ENCODE measurements at places on chromosomes 1 and 21. TPM values are rescaled to one million over a fixed set of nuclear protein-coding genes. Genes with fewer than 3 reads are reported as not detected.

Gene SHISAL2A
- total RNA-seq: not detected

Gene INKA2
- 1.3 TPM for total RNA-seq

Gene ENAH
- 113 TPM for total RNA-seq

Gene CELA3B
- not detected for total RNA-seq

Gene CCDC190
- total RNA-seq: not detected

Gene CLCA1
- not detected for total RNA-seq

DNA sequence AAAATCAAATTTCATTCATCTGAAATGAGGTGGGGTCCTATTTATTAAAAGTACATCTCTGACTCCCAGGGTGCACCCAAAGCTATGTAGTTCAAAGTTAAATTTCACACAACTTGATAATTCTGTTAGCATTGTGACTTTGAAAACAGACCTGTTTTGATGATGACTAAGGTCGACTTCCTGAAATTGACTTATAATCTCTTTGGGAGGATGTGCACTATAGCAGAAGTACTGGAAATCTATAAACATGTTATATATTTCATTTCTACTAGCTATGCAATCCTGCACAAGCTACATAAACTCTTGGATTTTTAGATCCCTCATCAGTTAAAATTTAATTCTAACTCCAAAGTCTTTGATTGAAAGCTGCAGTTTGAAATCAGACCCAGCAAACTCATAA, 507.6 kb downstream of the NEGR1 start:
- H3K27ac ChIP-seq: no peak overlapping the region
- no peaks in the 10 kb centered on the region for H3K36me3 ChIP-seq
- no peaks in the 10 kb centered on the region for H3K27me3 ChIP-seq
- DNase-seq: no peak

DNA sequence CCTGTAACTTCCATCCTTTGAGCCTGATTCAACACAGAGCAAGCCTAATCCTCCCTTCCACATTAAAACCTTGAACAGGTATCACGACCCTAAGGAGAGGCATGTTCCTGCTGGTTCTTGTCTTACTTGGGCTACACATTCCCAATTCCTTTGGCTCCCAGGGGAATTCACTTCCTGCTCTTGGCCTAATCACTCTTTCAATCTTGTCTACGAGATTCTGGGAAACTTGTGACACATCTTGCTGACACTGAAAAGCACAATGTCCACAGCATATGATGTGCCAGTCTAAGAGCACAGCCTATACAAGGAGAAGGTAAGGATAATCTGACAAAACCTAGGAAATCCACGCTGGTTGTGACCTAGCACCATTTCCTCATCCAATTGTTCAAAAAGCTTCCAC, 163.9 kb downstream of the GABPA start:
- peak; percentile 13 for DNase-seq
- peaks cover 4% of the 10 kb centered on the region for H3K36me3 ChIP-seq
- H3K27me3 ChIP-seq: no peaks in the 10 kb centered on the region
- 0 out of 2 replicates have a peak, but pooled peaks cover 6% of the 10 kb centered on the region for H3K4me1 ChIP-seq
- no peak overlapping the region for H3K4me3 ChIP-seq

- H3K27ac ChIP-seq: peak overlapping the region; percentile 96
- peaks cover 31% of the 10 kb centered on the region for H3K4me1 ChIP-seq
- H3K36me3 ChIP-seq: no peaks in the 10 kb centered on the region
- peak overlapping the region; percentile 36 for H3K4me3 ChIP-seq
- H3K27me3 ChIP-seq: no peaks in the 10 kb centered on the region
These were observed 36.6 kb upstream of the SLC44A3 start for GRCh38 chr1:94783342-94784189.

GRCh38 chr1:35453031-35453430, 104.2 kb downstream of the KIAA0319L start:
- DNase-seq: no peak
- no peak overlapping the region for H3K4me3 ChIP-seq
- no peaks in the 10 kb centered on the region for H3K27me3 ChIP-seq

- DNase-seq: peak; percentile 86
- peak overlapping the region; percentile 71 for H3K27ac ChIP-seq
These were observed 45.9 kb upstream of the NRDC start for GRCh38 chr1:51924455-51924854.

DNA sequence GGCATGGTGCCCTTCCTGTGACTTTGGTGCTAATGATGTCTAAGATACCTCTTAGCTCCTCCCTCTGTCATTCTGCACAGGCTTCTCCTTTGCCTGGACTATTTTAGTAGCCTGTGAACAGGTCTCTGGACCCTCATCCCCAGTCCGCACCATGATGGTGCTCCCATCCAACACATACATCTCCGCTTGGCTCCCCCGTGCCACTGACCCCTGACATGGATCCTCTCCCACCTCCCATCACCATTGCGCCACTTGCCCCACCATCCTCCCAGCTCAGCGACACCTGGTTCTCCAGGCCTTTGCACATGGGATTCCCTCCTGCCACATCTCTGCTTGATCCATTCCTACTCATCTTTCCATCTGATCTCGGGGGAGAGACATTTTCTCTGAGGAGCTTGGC, 33.9 kb downstream of the RUNX3 start:
- no peaks in the 10 kb centered on the region for H3K27me3 ChIP-seq
- no peak overlapping the region for H3K4me3 ChIP-seq
- H3K27ac ChIP-seq: no peak overlapping the region
- H3K4me1 ChIP-seq: no peaks in the 10 kb centered on the region
- H3K36me3 ChIP-seq: no peaks in the 10 kb centered on the region

DNA sequence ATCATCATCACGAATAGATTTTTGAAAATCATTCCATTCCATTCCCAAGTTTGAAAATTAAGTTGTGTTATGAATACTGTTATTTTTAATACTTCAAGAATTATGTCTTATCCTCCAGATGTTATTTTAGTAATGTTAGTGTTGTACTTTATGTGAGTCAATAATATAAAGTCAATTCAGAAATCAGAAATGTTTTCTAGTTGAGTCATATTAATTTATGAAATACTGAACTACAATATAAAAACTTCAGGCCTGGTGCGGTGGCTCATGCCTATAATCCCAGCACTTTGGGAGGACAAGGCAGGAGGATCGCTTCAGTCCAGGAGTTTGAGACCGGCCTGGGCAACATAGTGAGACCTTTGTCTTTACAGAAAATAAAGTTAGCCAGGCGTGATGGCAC, 38.4 kb upstream of the GPR25 start:
- no peaks in the 10 kb centered on the region for H3K27me3 ChIP-seq
- H3K4me1 ChIP-seq: peaks cover 22% of the 10 kb centered on the region
- no peak overlapping the region for H3K27ac ChIP-seq
- DNase-seq: peak; percentile 10
- H3K4me3 ChIP-seq: no peak overlapping the region

DNA sequence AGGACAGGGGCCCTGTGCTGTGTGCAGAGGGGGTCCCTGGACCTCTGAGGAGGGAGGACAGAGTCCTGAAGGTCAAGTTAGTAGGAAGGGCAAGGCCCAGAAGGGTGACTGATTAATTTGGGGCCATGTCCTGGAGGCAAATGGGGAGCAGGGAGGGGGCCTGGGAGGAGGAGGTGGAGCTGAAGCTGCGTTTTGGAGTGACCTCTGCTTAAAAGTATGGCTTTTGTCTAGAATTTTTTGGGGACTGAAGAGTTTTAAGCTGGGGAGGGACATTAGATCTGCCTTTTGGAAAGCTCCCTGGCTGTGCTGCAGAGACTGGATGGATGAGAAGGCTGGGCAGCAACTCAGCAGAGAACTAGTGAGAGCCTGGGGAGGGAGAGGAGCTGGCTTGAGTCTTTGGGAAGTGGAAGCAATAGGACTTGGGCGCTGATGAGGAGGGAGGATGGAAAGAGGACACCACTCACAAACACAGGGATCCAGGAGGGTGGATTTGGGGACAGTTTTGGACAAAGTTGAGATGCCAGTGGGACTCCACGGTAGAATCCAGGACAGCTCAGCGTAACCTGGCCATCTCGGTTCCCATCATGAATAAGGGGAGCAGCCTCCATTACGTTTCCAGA, 52.9 kb downstream of the ACBD3 start:
- no peaks in the 10 kb centered on the region for H3K27me3 ChIP-seq
- H3K4me1 ChIP-seq: peaks cover 7% of the 10 kb centered on the region
- no peak overlapping the region for H3K27ac ChIP-seq
- H3K36me3 ChIP-seq: no peaks in the 10 kb centered on the region
- H3K4me3 ChIP-seq: no peak overlapping the region

DNA sequence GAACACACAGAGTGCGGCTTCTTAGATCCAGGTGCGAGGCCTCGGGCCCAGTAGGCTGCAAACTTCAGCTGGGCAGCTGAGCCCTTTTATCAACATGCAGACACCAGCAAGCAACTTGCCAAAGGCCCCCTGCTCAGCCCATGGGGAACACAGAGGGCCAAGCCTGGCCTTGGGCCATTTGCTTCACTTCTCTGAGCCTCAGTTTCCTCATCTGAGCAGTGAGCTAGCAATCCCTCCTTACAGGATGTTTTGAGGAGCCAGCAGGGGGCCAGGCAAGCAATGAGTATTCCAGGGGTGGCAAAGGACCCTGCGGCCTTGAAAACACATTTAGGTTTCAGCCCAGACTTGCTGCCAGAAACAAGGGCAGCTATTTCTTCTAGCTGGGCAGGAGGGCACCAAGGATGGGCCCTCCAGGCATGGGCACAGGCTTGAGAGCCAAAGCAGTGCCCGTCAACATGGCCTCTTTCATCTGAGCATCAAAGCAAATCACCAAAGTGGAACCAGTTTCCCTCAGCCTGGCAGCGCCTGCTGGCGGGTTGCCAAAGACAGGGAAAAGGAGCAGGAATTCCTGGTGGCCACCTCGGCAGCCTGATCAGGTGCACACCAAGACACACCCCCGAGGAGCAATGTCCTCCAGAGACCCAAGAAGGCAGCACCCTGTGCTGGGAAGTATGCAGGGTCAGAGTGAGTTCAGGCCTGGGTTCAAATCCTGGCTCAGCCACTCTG, 1.4 kb downstream of the MATN1 start:
- no peaks in the 10 kb centered on the region for H3K27me3 ChIP-seq
- H3K4me1 ChIP-seq: no peaks in the 10 kb centered on the region
- H3K4me3 ChIP-seq: no peak overlapping the region
- H3K36me3 ChIP-seq: no peaks in the 10 kb centered on the region
- no peak overlapping the region for H3K27ac ChIP-seq

GRCh38 chr1:94456736-94457135, 38.5 kb downstream of the ABCD3 start:
- no peaks in the 10 kb centered on the region for H3K27me3 ChIP-seq
- H3K36me3 ChIP-seq: peaks cover 7% of the 10 kb centered on the region
- no peak overlapping the region for H3K27ac ChIP-seq
- DNase-seq: peak; percentile 5
- peaks cover 6% of the 10 kb centered on the region for H3K4me1 ChIP-seq

DNA sequence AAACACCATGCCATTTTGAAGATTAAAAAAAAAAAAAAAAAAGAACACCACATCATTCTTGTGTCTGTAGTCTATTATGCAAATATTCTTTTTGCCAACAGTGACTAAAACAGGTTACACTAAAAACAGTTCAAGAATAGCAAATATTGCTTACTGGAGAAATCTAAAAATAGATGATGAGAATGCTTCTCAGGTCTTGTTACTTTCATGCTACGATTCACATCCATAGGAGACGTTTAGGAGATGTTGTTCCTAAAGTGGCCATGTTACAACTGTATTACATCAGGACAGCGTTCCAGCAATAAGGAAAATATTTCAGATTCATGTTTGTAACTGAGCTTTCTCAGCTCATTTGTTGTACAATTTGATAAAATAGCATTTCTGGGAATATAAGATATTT, 32.3 kb downstream of the RAB3GAP2 start:
- H3K36me3 ChIP-seq: no peaks in the 10 kb centered on the region
- H3K27me3 ChIP-seq: no peaks in the 10 kb centered on the region
- H3K4me1 ChIP-seq: peaks cover 4% of the 10 kb centered on the region

DNA sequence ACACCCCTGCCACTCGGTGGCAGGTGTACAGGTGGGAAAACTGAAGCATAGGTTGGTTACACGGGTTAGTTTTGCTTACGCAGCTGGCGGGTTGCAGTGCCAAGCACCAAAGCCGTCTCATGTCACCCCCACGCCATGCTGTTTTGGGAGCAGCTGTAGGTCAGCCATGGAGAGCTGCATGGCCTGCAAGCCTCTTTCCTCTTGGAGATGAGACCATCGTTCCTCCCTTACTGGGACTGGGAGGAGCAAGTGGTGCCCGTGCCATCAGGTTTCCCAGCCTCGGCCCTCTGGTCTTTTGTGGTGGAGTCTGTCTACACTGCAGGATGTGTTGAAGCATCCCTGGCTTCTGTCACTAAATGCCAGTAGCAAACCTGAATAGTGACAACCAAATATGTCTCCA, 46.9 kb downstream of the AJAP1 start:
- no peaks in the 10 kb centered on the region for H3K4me1 ChIP-seq
- no peaks in the 10 kb centered on the region for H3K27me3 ChIP-seq

DNA sequence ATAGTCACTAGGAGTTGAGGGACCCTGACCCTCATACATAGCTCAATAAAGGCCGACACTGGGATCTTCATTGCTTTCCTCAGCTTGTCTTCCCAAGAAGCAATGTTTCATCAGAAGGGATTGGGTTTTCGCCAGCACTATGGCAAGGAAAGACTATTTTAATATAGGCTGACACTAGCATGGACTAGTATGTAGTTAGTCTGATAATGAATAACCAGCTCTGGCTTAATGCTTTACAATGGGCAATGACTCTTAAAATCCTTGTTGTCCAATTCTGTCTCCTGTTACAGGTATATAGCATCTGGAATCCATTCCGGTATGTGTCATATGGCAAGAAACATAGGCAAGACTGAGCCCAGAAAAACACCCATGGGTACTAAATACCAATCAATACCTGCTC, 15.3 kb upstream of the SYT2 start:
- H3K27me3 ChIP-seq: no peaks in the 10 kb centered on the region
- no peak overlapping the region for H3K27ac ChIP-seq

- no peak overlapping the region for H3K4me3 ChIP-seq
- no peaks in the 10 kb centered on the region for H3K36me3 ChIP-seq
- no peaks in the 10 kb centered on the region for H3K4me1 ChIP-seq
- no peak overlapping the region for H3K27ac ChIP-seq
- no peak for DNase-seq
These were observed 677.9 kb downstream of the MATN1 start for GRCh38 chr1:30045304-30046090.

DNA sequence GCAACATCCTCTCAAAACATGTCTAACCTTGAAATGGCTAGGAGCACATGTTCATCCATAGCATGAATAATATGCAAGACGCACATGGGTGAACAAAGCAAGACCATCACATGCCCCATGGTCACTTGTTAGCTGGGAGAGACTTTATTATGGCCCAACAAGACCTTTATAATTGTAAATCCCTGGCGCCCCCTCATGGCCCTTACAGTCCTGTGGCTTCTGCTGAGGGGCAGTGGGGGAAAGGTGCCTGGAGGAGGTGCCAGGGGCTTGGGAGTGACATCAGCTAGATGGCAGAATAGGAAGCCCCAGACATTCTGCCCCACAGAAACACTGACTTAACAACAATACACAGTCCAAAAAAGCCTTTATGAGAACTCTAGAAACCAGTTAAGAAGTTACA, 51.7 kb downstream of the CSMD2 start:
- no peak overlapping the region for H3K4me3 ChIP-seq
- 0 out of 2 replicates have a peak, but pooled peaks cover 5% of the 10 kb centered on the region for H3K4me1 ChIP-seq
- H3K27me3 ChIP-seq: no peaks in the 10 kb centered on the region
- peak; percentile 28 for DNase-seq

DNA sequence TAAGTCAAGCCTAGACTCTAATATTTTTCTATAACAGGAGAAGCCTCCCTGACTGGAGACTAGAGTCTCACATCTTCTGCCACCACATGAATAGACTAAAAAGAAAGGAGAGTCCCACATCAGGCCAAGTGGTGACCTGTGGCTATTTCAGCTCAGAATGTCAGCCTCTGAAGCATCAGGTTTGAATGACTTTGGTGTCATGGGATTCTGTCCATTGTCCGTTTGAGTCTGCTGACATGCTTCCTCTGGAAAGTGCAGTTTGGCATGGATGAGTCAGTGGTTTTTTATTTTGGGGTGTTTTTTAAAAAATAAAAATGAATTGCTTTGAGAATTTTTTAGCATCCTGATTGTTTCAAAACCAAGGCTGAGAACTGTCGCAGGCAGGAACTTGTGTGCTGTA, 19.5 kb downstream of the DYRK3 start:
- H3K27me3 ChIP-seq: no peaks in the 10 kb centered on the region
- H3K36me3 ChIP-seq: no peaks in the 10 kb centered on the region
- H3K27ac ChIP-seq: no peak overlapping the region
- DNase-seq: no peak
- H3K4me1 ChIP-seq: no peaks in the 10 kb centered on the region

Data from GM23248 (cell line).